Mesothelial cell of epicardium (in vitro differentiated cells): ENCODE measurements at places on chromosomes 12 and 14. TPM values are rescaled to one million over a fixed set of nuclear protein-coding genes. Genes with fewer than 3 reads are reported as not detected.

DNA sequence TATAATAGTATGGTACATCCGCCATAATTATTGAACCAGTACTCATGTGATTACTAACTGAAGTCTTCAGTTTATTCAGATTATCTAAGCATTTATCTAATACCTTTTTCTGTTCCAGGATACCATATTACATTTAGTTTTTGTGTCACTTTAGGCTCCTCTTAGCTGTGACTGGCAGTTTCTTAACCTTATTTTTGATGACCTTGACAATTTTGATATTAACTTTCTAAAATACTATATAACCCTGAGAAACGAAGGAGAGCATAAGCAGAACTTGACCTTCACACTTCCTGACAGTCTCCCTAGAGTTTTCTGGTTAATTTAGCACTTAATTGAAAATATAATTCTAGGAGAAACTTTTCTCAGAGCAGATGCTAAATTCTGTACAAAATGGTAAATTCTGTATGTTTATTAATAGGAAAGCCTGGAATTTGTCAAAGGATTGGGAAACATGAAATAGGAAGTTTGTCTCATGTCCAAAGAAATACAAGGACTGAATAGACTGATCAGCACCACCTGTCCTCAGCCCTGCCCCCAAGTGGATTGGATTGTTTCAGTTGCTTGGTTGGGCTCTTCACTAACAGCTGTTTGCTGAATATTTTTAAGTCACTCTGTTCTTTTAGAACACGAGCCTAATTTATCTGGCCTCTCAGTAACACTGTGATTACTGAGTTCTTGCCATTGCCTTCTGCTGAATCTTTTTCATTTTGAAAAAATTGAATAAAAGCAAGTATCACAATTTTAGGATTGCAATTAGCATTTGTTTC lies 6.0 kb downstream of the BICDL1 start:
- H3K4me3 ChIP-seq: no peak overlapping the region
- no peaks in the 10 kb centered on the region for H3K36me3 ChIP-seq
- H3K27ac ChIP-seq: no peak overlapping the region
- peaks cover 23% of the 10 kb centered on the region for H3K27me3 ChIP-seq
- peaks cover 7% of the 10 kb centered on the region for H3K4me1 ChIP-seq

- H3K36me3 ChIP-seq: no peaks in the 10 kb centered on the region
- H3K27me3 ChIP-seq: no peaks in the 10 kb centered on the region
- H3K4me3 ChIP-seq: peak overlapping the region; percentile 60
- DNase-seq: peak; percentile 69
These were observed 24.5 kb upstream of the PPP1R13B start for GRCh38 chr14:103871596-103872480.

The LRFN5 gene
- 13.8 to 23.1 TPM (median 16.3 TPM) in 3 replicates for total RNA-seq

DNA sequence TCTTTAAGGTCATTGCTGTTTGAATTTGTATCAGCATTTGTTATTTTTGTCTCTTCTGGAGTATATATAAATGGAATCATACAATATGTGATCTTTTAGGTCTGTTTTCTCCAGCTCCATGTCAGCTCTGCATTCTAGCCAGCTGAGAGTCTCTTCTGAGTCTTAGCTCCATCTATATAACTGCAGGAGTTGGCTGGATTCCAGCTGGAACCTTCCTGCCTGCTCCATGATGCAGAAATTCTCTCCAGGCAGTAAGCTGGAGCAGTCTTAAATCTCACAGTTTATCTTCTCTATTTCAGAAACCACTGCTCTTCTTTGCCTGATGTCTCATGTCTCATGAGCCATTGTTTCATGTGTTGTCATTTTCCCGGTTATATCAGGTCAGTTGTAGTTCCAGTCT lies 827.6 kb downstream of the NRXN3 start:
- no peak overlapping the region for H3K27ac ChIP-seq
- H3K4me1 ChIP-seq: peaks cover 7% of the 10 kb centered on the region
- no peak overlapping the region for H3K4me3 ChIP-seq
- peak; percentile 43 for DNase-seq
- H3K36me3 ChIP-seq: no peaks in the 10 kb centered on the region
- H3K27me3 ChIP-seq: peaks cover 4% of the 10 kb centered on the region

- H3K27ac ChIP-seq: no peak overlapping the region
- peaks cover 9% of the 10 kb centered on the region for H3K36me3 ChIP-seq
- DNase-seq: no peak
- H3K27me3 ChIP-seq: peaks cover 1% of the 10 kb centered on the region
These were observed 32.6 kb downstream of the ARMH4 start for GRCh38 chr14:58119381-58119780.

DNA sequence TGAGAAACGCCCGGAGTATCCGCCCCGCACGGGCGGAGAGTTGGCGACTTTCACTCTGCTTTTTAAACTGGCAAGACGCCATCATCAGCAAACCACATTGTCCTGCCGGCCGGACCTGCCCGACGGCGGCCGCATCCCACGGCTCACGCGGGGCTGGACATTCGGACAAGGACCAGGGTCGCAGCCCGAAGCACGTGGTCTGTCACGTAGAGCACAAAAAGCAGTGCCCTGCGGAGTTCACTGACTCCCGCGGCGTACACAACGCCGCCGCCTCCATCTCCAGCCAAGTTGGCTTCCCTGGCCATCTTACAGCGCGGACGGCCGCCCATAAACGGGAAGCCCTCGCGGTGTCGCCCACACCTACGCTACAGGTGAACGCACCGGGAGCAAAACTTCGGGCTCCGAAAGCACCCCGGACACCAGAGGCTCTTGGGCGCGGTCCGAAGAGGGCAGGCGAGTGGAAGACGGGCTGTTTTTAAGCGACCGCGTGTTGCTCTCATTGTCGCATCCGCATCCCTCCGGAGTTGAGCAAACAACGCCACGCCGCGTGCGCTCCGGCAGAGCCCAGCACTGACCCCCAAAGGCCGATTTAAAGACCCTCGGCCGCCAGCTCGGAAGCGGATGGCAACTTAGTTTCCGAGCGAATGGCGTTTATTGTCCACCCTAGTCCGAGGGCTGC lies 966 bp downstream of the SINHCAF start:
- peak overlapping the region; percentile 100 for H3K27ac ChIP-seq
- no peaks in the 10 kb centered on the region for H3K36me3 ChIP-seq
- H3K27me3 ChIP-seq: no peaks in the 10 kb centered on the region
- peaks cover 38% of the 10 kb centered on the region for H3K4me1 ChIP-seq

DNA sequence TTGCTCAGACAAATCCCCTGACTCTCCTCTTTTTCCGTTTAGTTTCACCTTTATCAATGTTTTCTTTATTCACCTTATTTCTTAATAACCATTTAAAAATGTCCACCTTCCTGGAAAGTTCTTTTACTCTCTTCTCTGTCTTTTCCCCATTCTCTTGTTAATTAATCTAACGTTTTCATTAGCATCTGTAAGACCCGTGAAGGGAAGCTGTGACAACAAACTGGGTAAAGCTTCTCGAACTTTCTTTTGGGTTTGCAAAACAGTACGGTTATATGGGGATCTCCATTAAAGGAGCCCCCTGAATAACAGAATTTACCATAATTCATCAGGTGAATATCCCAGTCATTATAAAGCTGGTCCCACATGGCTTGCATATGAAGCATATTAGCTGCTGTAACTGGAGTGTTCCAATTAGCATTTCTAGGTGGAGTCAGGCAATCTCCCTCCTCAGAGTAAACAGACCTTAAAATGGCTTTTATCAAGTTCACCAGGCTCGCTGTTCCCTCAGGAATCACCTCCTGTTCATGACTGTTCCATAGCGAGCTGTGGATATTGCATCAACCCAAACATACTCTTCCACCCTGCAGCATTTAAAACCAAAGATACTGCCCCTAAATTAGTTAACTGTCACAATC lies 42.4 kb downstream of the TMEM30B start:
- peaks cover 5% of the 10 kb centered on the region for H3K36me3 ChIP-seq
- no peak for DNase-seq
- H3K27ac ChIP-seq: no peak overlapping the region
- no peak overlapping the region for H3K4me3 ChIP-seq

DNA sequence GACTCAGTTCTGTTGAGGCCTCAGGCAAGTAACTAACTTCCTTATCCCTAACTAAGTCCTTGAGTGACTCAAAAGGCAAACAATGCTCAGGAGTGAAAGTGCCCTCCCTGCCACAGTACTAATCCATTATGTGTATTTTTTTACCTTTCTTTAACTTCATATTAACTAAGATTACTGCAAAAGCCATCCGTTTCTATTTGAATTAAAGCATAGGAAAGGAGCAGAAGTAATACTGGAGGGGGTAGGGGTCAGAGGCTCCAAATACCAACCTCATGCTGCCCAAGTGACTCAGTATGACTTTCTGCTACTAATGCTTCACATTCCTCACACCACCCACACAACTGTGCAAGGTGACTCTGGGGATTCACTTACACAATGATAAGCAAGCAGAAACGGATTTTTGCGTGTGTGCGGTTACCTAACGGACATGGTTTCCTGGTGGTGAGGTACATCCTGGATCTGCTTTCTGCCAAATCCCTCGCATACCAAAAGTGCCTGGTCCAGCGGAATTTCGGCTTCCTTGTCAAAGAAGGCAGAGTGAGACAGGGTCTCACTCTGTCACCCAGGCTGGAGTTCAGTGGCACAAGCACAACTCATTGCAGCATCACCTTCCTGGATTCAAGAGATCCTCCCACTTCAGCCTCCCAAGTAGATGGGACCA lies 25.1 kb downstream of the MOK start:
- DNase-seq: no peak
- H3K36me3 ChIP-seq: peaks cover 13% of the 10 kb centered on the region
- no peaks in the 10 kb centered on the region for H3K27me3 ChIP-seq
- H3K4me1 ChIP-seq: peaks cover 31% of the 10 kb centered on the region

The COX8C gene
- total RNA-seq: 0.73 to 1.2 TPM in 2 of 3 replicates, not detected in the other

DNA sequence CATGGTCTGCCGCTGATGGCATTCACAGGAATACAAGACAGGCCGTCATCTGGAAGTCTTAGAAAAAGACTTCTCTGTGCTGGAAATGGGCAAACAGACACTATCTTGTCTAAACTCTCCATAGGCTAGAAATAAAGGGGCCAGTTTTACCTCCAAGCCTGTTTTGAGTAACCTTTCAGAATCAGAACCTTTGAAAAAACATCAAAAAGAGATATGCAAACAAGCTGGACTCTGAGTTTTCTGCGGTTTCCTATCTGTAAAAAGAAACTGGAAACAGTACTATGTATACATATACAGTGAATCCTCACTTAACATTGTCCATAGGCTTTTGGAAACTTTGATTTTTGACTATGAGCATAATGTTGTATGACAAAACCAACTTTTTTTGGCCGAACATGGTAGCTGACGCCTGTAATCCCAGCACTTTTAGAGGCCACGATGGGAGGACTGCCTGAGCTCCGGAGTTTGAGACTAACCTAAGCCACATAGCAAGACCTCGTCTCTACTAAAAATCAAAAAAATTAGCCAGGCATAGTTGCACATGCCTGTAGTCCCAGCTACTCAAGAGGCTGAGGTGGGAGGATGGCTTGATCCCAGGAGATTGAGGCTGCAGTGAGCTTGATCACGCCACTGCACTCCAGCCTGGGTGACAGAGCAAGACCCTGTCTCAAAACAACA lies 92.9 kb upstream of the MAX start:
- no peaks in the 10 kb centered on the region for H3K27me3 ChIP-seq
- no peaks in the 10 kb centered on the region for H3K36me3 ChIP-seq
- H3K4me1 ChIP-seq: peaks cover 5% of the 10 kb centered on the region
- H3K4me3 ChIP-seq: no peak overlapping the region
- DNase-seq: no peak
- no peak overlapping the region for H3K27ac ChIP-seq

DNA sequence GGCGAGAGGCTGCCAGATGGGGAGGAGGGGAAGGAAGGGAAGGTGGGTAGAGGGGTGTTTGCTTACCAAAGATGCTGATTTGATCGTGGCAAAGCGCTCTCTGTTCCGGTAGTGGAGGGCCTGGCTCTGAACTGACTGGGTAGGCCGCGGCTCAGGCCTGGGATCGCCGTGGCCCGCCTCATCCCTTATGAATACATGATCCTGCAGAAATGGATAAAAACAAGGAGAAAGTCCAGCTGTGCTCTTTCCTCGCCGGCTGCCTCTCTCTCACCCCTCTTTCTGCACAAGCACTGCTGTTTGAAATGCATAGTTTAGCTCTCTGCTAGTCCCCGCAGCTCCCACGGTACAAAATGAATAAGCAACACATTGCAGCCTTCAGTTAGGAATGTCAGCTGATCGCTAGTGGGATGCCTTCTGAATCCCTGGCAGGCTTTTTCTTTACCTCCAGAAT lies 53.8 kb downstream of the PEBP1 start:
- peak overlapping the region; percentile 79 for H3K4me3 ChIP-seq
- no peaks in the 10 kb centered on the region for H3K36me3 ChIP-seq
- H3K27ac ChIP-seq: peak overlapping the region; percentile 96
- peaks cover 44% of the 10 kb centered on the region for H3K4me1 ChIP-seq

DNA sequence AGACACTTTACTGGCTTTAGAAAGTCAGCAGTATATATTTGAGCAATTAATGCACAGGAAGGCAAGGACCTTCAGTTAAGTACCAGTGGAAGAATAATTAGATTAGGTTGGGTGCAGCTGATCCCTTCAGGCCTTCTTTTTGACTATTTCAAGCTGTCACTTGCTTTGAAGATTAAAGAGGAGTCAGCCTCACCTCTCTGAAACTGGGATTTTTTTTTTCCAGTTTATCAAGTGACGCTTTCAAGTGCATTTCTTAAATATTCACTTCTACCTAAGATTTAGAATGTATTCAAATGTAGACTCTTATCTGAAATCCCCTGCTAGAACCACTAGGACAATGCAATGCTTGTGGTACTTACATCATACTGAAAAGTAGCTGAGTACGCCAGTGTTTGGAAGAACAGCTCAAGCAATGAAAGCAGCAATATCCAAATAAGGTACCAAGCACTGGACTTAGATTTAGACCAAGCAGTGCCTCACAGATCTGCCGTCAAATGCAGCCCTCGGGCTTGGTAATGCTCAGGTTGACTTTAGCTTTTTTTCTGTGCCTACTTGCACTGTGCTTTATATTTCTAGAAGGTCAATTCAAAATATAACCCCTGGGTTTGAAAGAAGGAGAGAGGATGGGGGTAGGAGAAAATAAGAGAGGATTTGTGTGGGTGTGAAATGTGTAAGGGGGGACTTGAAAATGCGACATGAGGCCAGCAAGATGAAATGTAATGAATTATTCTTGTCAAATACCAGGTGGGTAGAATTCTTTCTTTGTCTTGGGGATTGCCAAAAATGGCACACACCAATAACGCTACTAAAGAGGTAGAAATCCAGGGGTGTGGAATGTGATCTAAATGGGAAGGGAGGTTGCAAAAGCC lies 3.7 kb upstream of the FERMT2 start:
- H3K36me3 ChIP-seq: peaks cover 2% of the 10 kb centered on the region
- no peak overlapping the region for H3K4me3 ChIP-seq

- no peak for DNase-seq
- no peaks in the 10 kb centered on the region for H3K4me1 ChIP-seq
- H3K4me3 ChIP-seq: no peak overlapping the region
These were observed 7.0 kb upstream of the NIN start for GRCh38 chr14:50837850-50838470.

The GARIN6 gene
- total RNA-seq: not detected in 3 replicates

GRCh38 chr12:130619385-130620001 lies 96.6 kb downstream of the RIMBP2 start:
- H3K27ac ChIP-seq: no peak overlapping the region
- H3K4me1 ChIP-seq: no peaks in the 10 kb centered on the region
- H3K27me3 ChIP-seq: no peaks in the 10 kb centered on the region
- H3K36me3 ChIP-seq: peaks cover 2% of the 10 kb centered on the region
- no peak overlapping the region for H3K4me3 ChIP-seq

- no peak overlapping the region for H3K4me3 ChIP-seq
- no peaks in the 10 kb centered on the region for H3K4me1 ChIP-seq
- peak overlapping the region; percentile 47 for H3K27ac ChIP-seq
- H3K27me3 ChIP-seq: no peaks in the 10 kb centered on the region
- no peak for DNase-seq
These were observed 13.6 kb downstream of the TTC9 start for GRCh38 chr14:70655110-70655826.

- H3K36me3 ChIP-seq: no peaks in the 10 kb centered on the region
- peaks cover 8% of the 10 kb centered on the region for H3K27me3 ChIP-seq
- no peak for DNase-seq
- H3K4me1 ChIP-seq: peaks cover 4% of the 10 kb centered on the region
- H3K27ac ChIP-seq: no peak overlapping the region
These were observed 141.4 kb downstream of the EGLN3 start for GRCh38 chr14:33809396-33809981.
